AG04449 (cell line): ENCODE measurements at places on chromosomes 4 and X.

DNA sequence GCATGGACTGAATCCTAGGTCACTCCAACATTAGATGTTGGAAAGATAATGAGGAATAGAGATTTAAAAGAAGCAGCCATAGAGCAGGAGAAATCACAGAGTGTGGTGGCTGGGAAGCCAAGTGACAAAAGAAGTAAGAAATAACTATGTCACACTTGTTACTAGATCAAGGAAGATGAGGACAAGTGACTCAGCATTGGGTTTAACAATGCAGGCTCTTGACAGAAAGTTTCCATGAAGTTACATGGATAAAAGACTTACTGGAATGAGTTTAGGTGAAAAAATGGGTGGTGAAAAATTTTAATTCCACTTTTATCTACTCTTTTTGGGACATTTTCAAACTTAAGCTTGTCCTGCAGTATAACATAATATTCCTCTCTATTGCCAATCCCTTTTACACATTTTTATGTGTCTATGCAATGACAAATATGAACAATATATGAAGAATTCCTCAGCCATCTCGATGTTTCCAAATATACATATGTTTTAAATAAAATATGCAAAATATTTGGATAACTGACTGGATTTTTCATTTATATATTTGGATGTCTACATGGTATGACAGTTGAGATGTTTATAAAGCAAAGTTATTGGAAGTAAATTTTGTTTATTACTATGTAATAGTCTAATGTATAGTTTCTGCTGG, 462.6 kb downstream of the IL15 start:
- DNase-seq, result no peak

DNA sequence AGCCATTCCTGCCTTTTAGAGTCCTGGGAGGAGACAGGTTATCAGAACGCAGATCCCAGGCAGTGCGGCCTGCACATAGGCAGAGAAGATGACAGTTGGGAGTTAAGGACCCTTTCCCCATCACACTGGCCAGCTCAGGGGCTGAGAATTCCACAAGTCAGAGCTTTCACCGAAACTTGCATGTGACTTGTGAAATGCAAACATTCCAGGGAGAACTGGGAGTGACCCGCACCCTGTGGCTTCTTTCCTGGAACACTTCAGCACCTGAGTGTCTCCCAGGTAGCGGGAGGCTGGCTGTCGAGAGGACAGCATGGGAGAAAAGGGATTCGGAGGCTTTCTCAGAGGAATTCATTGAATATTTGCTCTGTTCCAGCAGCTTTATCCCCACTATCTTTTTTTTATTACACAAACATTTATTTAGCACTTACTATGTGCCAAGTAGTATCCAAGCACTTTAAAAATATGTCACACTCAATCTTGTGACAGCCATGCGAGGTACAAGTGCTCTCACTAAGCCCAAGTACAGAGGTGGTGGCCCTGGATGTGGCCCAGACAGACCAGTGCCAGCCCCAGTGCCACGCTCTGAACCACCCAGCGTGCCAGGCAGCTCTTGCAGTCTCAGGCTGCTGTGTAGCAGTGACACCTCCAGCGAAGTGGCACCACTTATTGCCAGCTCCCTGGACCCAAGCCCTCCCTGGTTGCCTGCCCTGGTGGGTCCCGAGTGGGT, 100.5 kb downstream of the PHKA2 start:
- DNase-seq, result no peak

GRCh38 chr4:125741825-125742452, 427.2 kb downstream of the FAT4 start:
- DNase-seq, result no peak

GRCh38 chrX:109840585-109840984, 107.5 kb upstream of the ACSL4 start:
- peak; percentile 83 for DNase-seq

DNA sequence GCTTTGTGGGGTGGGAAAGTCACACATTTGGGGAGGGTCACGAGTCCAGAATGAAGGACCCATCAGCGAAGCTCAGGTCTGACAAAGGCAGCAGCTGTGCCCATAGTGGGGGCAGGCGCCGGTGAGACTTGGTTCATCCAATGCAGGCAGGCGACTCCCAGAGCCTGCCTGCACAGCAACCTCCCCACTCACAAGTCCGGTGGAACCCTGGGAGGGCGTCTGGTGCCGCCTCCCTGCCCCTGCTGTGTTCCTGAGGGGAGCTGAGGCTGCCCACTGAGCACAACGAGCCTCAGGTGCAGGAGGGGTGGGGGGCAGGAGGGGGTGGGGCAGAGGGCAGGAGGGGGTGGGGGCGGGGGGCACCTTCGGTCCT, 13.7 kb downstream of the LRPAP1 start:
- no peak for DNase-seq

DNA sequence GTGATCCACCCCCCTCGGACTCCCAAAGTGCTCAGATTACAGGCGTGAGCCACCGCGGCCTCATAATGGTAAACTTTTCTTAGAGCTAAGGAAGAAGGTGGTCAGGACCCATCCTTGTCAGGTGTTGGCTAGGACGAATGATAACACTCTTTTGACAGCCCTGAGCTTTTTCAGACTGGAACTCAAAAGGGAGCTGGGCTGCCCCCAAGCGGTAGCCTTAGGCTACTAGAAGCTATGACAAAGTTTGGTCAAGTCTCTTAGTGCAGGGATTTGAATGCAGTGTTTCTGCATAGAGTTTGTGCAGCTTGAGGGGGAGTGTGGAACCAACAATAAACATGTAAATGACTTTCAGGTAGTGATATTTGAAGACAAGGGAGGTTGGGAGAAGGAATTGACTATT, 11.8 kb upstream of the HSD17B10 start:
- DNase-seq, result no peak

DNA sequence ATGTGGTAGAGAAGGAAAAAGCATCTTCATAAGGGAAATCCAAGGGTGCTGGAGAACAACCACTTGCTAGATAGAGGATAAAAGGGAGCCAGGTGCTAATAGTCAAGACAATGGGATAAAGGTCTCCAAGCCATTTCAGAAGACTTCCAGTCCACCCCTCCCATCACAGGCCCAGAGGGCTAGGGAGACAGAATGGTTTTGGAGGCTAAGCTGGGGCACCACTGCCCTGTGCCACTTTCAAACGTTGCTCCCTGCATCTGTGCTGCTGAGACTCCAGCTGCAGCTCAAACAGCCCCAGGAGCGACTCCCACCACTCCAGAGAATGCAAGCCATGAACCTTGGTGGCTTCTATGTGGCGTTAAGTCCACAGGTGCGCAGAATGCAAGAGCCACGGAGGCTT, 38.4 kb upstream of the HUWE1 start:
- DNase-seq, result no peak

DNA sequence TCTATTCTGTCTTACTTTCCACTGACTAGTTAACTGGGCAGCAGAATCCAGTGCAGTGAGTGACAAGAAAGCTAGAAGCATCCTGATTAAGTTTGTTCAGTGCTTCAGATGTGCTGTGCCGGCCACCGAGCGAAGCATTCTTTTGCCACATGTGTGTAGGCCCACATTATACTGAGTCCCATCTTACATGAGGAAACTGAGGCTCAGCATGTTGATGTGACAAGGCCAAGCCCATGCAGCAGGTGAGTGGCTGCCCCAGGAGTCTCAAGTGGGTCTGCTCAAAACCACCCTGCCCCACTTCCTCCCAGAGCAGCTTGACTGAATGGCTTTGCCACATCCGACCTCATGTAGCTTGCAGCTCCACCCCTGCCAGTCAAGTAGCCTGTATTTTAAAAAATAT, 50.5 kb downstream of the RHOH start:
- DNase-seq, result no peak

GRCh38 chrX:136574548-136574947, 42.5 kb downstream of the VGLL1 start:
- DNase-seq, result no peak

- no peak for DNase-seq
These were observed at the start of gene FGG for GRCh38 chr4:154612472-154613414. TSS of gene FGG (minus strand) at chr4:154612656. CDS start at chr4:154612609, 47 bp downstream.

DNA sequence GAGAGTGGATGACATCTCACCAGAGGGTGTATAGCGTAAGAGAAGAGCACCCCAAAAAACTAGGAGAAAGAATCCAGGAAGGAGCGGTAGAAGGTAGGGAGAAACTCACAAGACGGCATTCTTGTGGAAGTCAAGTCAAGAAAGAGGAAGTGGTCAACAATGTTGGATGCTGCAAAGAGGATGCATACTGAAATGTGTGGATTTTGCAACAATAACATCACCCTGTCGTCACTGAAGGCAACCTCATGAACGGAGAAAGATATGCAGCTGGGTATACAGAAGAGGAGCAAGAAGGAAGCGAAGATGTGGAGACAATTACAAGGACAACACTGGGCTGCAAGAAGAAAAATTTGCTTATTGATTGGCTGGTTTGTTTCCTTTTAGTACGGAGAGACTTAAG, 11.4 kb upstream of the TAPT1 start:
- no peak for DNase-seq

DNA sequence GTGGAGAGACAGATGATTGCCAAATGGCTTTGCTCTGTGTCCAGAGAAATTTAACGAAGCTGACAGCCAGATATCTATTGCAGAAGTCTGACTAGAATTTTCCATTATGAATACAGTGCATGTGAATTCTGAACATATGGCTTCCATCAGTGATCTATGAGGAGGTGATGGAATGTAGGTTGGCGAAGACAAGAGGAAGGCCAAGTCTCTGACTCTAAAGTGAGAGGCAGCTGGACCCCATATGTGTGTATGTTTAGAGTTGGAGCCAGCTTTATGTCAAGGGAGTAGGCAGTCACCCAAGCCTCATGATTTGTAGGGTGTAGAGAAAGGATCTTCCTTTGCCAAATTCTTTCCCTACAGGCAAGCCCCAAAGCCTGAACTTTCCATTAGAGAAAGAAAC, 76.2 kb upstream of the TEX13D start:
- DNase-seq, result no peak

GRCh38 chr4:140140566-140140965, 13.4 kb downstream of the MAML3 start:
- DNase-seq, result no peak

GRCh38 chr4:102678107-102678506, 82.7 kb downstream of the MANBA start:
- no peak for DNase-seq

DNA sequence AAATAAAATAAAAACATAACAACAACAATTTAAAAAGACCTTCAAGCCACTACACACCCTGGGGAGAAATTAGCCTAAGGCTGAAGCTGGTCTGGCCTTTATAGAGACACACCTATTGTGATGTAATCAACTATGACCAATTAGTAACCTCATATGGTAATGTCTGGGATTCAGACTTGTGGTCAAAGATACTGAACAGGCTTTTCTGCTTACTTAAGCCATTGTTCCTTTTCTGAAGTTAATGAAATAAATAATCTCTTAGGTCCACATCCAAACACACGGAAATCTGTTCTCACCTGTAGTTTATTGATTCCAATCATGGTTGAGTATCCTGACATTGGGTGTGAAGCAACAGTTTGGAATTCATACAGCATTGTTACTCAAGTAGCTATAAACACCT, 152.5 kb downstream of the PLS3 start:
- DNase-seq, result no peak

DNA sequence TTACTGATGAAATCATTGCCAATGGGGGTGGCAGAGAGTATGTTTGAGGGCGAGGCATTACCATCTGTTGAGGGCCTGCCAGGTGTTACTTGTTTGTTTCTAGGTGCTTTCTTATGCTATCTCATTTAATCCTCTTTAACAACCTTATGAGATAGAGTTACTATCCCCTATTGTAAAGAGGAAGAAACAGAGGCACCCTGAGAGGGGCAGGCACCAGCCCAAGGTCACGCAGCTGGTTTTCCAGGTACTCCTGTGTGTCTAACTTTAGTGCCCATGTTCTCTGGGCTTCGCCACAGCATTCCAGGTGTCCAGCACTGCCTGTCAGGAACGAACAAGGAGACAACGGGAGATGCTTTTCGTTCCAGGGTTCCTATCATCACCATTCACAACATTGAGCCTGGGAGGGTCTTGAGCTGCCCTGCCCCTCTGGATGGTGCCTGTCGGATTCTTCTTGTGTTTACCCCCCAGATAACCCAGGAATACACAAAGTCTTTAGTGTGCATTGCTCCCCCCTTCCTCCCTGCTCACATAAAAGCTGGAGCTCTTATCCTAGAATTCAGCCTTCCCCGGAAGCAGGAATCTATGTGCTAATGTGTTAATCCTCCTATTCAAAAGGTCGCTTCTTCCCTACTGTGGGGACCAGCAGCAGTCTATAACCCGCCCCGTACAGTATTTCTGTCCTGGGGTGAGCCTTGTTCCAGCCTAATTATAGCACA, 24.9 kb upstream of the GPC4 start:
- DNase-seq, result no peak

GRCh38 chr4:93813092-93813491, 15.5 kb upstream of the ATOH1 start:
- DNase-seq, result no peak

DNA sequence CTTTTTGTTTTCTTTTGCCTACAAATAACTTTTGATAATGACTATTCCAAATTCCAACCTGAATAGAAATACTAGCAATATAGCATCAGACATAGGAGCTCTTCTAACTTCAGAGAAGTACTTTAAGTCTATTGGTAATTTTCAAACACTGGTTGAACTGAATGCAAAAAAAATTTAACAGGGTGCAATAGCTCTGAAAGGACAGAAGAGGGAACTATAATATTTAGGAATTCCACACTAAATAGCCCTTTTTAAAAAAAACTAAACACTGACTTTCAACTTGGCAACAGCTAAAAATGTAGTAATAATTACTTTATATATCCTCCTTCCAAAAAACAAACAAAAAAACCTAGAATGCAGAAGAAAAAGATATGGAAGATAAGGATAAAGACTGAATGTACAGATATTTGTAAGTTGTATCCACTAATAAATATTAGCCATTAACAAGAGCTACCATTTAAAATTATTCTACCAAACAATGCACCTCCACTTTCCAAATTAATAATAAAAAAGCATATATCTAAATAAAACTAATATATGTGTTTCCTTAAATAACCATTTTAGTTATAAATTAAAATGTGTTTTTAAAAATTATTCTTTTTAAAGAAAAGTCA, 81.4 kb downstream of the FBXW7 start:
- no peak for DNase-seq

GRCh38 chr4:161577579-161578301, 586.1 kb downstream of the FSTL5 start:
- DNase-seq, result no peak

GRCh38 chrX:18769364-18769763, 61.9 kb downstream of the PPEF1 start:
- no peak for DNase-seq

GRCh38 chr4:45410701-45411210, 684.4 kb upstream of the GNPDA2 start:
- DNase-seq, result no peak

DNA sequence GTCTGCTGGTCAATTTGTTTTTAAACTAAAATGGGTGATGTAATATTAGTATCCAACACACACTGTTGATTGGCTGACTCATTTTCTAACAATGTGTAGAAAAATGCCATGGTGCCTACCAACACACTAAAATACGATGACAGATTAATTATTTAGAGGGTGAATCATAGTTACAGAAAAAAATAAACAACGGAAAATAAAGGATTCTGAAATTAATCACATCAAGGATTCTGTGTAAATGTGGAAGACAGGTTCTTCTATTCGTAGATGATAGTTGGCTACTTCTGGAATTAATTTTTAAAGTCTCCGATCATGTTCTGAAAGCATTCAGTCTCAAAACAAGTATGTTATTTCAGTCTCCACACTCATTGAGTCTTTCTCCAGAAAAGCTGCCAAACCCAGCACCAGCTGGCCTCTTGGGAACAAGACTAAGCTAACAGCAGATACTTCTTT, 8.2 kb upstream of the IQCM start:
- DNase-seq, result peak; percentile 52

- no peak for DNase-seq
These were observed 124.1 kb upstream of the PRR32 start for GRCh38 chrX:126695375-126695896.
